ENCODE measurements at places on chromosomes 11 and 22. TPM values are rescaled to one million over a fixed set of nuclear protein-coding genes. Genes with fewer than 3 reads are reported as not detected.
A peak's percentile ranks its signal among the peaks of the same experiment; 100 is the strongest.

CREBZF gene
- 66.7 TPM for total RNA-seq

CENATAC gene
- total RNA-seq, result 56.5 TPM

APOBEC3B gene
- 10.1 TPM for total RNA-seq

GLYATL2 gene
- total RNA-seq, result 0.60 TPM

MAJIN gene
- not detected for total RNA-seq

DNA sequence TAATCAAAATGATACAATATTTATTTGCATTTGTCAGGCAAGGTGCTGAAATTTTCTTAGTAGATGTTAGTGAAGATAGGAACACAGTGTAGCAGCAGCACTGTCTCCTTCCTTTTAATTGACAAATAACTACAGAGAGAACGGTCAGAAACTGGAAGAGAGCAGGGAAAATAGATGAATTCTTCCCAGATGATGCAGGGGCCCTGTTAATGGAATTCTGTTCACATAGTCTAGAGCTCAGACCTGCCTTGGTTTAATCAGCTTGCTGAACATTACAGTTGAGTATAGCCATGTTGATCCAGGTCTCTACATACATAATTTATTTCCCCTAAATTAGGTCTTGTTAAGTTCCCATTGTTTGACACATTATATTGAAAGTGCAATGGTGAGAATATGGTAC lies 127.4 kb downstream of the SLC17A6 start:
- no peak for DNase-seq
- no peak overlapping the region for H3K4me3 ChIP-seq
- no peaks in the 10 kb centered on the region for H3K36me3 ChIP-seq
- H3K4me1 ChIP-seq, result no peaks in the 10 kb centered on the region

- peaks cover 12% of the 10 kb centered on the region for H3K4me1 ChIP-seq
- H3K27me3 ChIP-seq, result peaks cover 7% of the 10 kb centered on the region
- DNase-seq, result no peak
- H3K4me3 ChIP-seq, result no peak overlapping the region
- H3K36me3 ChIP-seq, result no peaks in the 10 kb centered on the region
These were observed 19.5 kb downstream of the CBX7 start for GRCh38 chr22:39132871-39133524.

- no peak overlapping the region for H3K27ac ChIP-seq
- H3K27me3 ChIP-seq, result no peaks in the 10 kb centered on the region
- peaks cover 40% of the 10 kb centered on the region for H3K4me1 ChIP-seq
- no peak for DNase-seq
- H3K36me3 ChIP-seq, result no peaks in the 10 kb centered on the region
These were observed 68.1 kb upstream of the CCDC179 start for GRCh38 chr11:22928207-22928917.

DNA sequence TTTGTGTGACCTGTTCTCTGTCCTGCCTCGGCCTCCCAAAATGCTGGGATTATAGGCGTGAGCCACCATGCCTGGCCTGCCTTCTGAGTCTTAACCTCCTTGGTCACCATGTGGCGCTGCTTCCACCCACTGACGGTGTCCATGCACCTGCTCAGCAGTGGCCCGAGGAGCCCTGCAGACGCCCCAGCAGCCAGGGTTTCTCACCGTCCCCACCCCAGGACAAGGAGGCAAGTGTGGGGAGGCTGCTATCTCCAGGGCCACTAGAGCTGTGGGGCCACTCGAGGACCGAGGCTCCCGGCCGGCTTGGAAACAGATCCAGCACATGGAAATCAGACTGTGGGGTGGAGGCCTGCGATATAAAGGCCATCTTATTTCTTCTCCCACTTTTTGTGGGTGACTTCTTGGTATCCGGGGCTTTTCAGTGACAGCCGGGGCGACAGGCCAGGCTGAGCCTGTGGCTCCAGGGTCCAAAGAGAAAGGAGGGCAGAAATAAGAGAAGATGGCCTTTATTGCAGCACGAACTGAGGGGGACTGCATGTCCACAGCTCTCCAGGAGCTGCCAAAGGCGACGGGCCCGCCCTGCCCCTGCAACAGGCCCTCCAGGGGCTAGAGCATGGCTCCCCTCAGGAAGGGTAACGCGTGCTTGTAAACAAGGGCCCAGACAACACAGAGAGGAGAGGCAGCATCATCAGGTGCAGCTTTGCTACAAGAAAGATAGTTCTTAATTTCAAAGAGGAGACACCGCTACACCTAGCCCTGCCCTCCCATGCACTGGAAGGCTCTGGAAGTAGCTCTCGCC lies 15.0 kb downstream of the TSPO start:
- H3K27ac ChIP-seq, result no peak overlapping the region
- no peak overlapping the region for H3K4me3 ChIP-seq
- H3K27me3 ChIP-seq, result peaks cover 9% of the 10 kb centered on the region
- peaks cover 2% of the 10 kb centered on the region for H3K36me3 ChIP-seq
- DNase-seq, result no peak

- DNase-seq, result no peak
- no peaks in the 10 kb centered on the region for H3K4me1 ChIP-seq
- H3K4me3 ChIP-seq, result no peak overlapping the region
- H3K27me3 ChIP-seq, result no peaks in the 10 kb centered on the region
These were observed 10.4 kb downstream of the ADORA2A start for GRCh38 chr22:24437741-24438328.

DNA sequence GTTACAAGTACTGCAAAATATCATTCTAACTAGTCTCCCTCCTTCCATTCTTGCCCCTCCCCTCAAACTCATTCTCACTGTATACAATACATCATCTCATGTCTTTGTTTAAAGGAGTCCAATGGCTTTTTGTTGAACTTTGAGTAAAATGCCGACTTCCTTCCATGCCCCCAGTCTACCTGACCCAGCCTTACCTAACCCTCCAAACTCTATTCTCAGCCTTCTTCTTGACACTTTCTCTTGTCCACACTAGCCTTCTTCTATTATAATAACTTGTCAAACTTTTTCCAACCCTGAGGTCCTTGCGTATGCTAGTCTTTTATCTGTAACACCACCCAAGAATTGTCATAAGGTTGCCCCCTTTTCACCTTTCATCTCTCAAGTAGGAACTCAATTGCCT lies 1011.4 kb upstream of the CCDC90B start:
- DNase-seq, result no peak
- H3K4me3 ChIP-seq, result no peak overlapping the region
- no peaks in the 10 kb centered on the region for H3K4me1 ChIP-seq

- H3K27me3 ChIP-seq, result no peaks in the 10 kb centered on the region
- H3K27ac ChIP-seq, result peak overlapping the region; percentile 96
- DNase-seq, result peak; percentile 35
- H3K4me1 ChIP-seq, result peaks cover 22% of the 10 kb centered on the region
- H3K36me3 ChIP-seq, result peaks cover 14% of the 10 kb centered on the region
These were observed 582 bp downstream of the SREBF2 start for GRCh38 chr22:41833369-41834004.
